ENCODE measurements at places on chromosomes 2 and 18. TPM values are rescaled to one million over a fixed set of nuclear protein-coding genes. Genes with fewer than 3 reads are reported as not detected.
A peak's percentile ranks its signal among the peaks of the same experiment; 100 is the strongest.

DNA sequence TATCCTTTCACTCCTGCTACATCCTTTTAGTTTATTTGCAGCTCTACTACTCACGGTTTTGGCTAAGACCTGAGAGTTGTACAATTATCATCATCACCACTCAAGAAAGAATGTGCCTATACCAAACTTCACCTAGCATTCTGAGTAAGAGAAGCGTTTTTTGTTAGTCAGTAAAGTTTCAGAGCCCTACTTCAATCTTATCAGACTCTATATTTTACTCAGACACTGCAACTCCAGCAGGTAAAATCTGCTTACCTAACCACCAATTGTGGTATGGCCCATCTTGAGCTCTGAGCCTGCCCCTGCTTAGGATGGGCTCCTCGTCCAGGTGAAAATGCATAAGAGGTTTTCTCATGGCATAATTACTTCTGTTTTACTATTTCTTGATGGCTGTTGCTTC, 37.1 kb downstream of the ICOS start:
- no peaks in the 10 kb centered on the region for H3K36me3 ChIP-seq
- H3K4me1 ChIP-seq: no peaks in the 10 kb centered on the region
- DNase-seq: no peak

GRCh38 chr2:65027616-65028244, 28.5 kb upstream of the CEP68 start:
- no peaks in the 10 kb centered on the region for H3K27me3 ChIP-seq
- no peak overlapping the region for H3K4me3 ChIP-seq
- no peak overlapping the region for H3K27ac ChIP-seq
- H3K4me1 ChIP-seq: no peaks in the 10 kb centered on the region
- no peak for DNase-seq

Gene NYAP2
- polyA plus RNA-seq: not detected

DNA sequence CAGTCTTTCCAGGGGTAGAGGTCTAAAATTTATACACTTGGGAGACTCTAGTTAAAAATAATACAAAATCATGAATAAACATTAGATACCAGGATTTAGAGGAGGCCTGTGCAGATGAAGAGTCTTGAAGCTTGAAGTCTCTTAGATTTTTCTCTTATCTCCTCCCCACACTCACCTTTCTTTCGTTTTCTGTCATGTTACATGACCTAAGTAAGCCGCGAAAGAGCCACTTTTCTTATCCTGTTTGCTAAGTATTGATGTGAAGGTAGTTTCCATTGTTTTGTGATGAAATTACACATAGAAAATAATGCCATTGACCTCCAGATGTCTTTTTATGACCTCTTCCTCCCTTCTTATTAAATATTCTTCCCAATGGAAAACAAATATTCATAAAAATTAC, 367.8 kb downstream of the LRRTM1 start:
- H3K4me3 ChIP-seq: no peak overlapping the region
- no peaks in the 10 kb centered on the region for H3K36me3 ChIP-seq
- H3K27ac ChIP-seq: no peak overlapping the region

GRCh38 chr18:62089174-62089573, 97.7 kb downstream of the PIGN start:
- H3K36me3 ChIP-seq: peaks cover 32% of the 10 kb centered on the region
- no peak for DNase-seq
- H3K27ac ChIP-seq: no peak overlapping the region
- H3K27me3 ChIP-seq: no peaks in the 10 kb centered on the region
- H3K4me1 ChIP-seq: no peaks in the 10 kb centered on the region

- no peaks in the 10 kb centered on the region for H3K27me3 ChIP-seq
- no peak overlapping the region for H3K27ac ChIP-seq
- no peaks in the 10 kb centered on the region for H3K36me3 ChIP-seq
These were observed 182.9 kb downstream of the PRKCE start for GRCh38 chr2:45834372-45834771.

- H3K36me3 ChIP-seq: no peaks in the 10 kb centered on the region
- H3K4me1 ChIP-seq: peaks cover 6% of the 10 kb centered on the region
- H3K4me3 ChIP-seq: no peak overlapping the region
These were observed 636.7 kb upstream of the ID2 start for GRCh38 chr2:8045081-8045614.

Gene CPO
- polyA plus RNA-seq: not detected

GRCh38 chr2:192741889-192742288, 547.2 kb upstream of the TMEFF2 start:
- DNase-seq: peak; percentile 3
- H3K36me3 ChIP-seq: no peaks in the 10 kb centered on the region
- H3K27me3 ChIP-seq: no peaks in the 10 kb centered on the region
- no peaks in the 10 kb centered on the region for H3K4me1 ChIP-seq
- no peak overlapping the region for H3K27ac ChIP-seq
- no peak overlapping the region for H3K4me3 ChIP-seq
